ENCODE measurements at places on chromosomes 1 and 21.

DNA sequence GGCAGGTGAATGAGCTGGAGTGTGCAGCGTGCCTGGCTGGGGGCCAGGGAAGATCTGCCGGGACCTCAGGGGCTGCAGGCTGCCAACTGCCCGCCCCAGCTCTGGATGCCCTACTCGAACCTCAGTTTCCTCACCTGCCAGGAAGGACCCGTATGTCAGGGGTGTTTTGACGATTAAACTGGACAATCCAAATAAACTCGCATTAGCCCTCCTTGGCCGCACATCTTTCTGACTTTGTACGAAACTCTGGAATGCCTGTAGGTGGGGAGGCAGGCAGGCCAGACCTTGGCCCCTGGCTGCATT, 8.3 kb upstream of the ZNF669 start:
- no peak for DNase-seq

DNA sequence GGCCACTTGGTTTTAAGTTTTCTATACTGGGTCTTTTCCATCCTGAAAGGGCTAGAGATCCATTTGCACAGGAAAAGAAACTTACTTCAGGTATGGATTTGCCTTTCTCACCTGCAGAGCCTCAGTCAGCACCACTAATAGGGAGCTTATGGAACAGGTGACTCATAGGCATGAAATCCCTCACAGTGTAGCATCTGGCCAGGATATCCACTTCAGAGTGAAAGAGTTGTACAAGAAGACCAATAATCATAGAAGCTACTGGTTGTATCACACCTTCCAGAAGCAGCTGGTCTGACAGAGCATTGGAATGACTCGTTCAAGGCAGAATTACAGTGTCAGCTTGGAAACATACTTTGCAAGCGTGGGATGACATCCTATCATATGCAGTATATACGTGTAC, 26.3 kb upstream of the SYT14 start:
- DNase-seq: no peak

GRCh38 chr1:170461762-170462384, 70.1 kb upstream of the GORAB start:
- DNase-seq: no peak

DNA sequence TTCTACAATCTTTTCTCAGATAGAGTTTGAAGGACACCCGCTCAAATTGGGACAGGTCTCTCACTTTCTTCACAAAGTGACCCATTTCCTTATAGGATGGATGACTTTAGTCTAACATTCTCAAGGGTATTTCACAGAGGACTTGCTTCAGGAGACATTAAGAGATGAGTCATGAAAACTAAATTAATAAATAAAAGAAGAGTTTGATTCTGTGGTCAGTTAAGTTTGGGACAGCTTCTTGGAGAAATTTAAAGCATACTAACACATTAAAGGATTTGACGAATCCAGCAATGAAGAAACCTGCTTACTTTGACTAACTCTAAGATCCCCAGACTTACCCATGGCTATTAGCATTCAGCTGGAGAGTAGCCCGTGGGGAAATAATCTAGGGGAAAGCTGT, 95.6 kb upstream of the RAB3GAP2 start:
- no peak for DNase-seq

DNA sequence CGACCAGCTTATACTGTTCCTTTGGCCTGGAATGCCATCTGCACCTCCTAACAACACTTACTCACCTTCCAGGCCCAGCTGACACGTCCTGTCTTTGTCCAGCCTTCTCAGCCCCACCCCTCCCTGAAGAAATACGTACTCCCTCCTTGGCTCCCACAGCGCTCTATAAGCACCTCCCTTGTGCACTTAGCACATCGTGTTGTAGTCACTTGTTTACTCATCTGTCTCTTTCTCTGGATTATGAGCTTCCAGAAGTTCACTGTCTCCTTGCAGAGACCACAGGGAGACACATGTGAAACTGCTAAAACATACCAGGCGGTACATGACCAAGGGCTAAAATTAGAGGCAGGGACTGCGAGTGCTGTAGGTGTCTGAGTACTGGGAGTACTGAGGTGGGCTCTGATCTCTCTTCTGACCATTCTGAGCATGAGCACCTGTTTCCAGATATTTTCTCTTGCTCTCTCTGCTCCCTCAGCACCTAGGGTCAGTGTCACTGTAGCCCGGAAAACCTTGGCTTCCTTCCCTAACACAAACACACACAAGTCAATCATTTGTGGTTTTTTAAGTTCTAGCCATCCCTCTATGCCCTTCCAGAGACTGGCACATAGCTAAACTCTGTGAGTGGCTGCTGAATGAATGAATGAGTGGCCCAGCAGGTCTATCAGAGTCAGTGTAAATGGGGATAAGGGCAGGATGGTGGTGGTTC, 5.1 kb downstream of the DCST1 start:
- DNase-seq: no peak

DNA sequence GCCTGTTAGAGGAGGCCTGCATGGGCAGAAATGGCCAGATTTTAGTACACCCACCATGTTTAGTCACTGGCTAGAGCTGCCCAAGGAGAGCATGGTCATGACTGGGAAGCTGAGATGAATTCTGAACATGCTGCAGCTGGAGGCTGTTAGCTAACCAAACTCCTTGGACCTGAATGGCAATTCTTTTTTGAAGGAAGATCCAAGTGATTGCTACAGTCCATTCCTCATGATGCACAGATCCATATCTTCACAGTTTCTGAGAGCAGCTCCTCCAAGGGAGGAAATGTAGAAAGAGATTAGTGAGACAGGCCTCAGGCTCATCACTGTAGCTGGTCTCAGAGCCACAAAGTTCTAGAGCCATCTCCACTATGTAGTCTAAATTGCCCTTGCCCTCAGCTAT, 11.1 kb downstream of the ZFYVE9 start:
- DNase-seq: no peak

- no peak for DNase-seq
These were observed 110.5 kb downstream of the PEX14 start for GRCh38 chr1:10585242-10585641.

DNA sequence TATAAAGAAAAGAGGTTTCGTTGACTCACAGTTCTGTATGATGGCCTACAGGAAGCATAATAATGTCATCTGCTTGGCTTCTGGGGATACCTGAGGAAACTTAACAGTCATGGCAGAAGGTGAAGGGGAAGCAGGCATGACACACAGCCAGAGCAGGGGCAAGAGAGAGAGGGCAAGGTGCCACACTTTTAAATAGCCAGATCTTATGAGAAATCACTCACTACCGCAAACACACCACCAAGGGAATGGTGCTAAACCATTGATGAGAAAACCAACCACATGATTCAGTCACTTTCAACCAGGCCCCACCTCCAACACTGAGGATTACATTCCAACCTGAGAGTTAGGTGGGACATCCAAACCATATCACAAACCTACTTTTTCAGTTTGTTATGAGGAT, 245.9 kb upstream of the SGIP1 start:
- DNase-seq: no peak

DNA sequence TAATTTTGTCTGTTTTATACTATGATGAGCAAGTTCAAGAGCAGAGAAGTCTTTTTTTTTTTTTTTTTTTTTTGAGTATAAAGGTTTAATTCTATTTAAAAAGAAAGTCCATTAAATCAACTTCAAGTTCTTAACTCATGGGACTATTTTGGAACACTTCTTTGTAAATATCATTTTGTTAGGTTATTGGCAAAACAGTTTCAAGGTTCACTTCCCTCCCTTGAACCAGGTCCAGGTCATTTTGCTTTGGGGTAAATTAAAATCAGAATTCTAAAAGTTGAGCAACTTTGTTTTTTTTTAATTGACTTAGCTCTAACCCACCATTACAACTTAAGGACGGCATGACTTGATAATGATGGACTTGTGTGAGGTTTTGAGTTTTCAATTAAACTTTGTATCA, 72.3 kb downstream of the WLS start:
- DNase-seq: no peak

GRCh38 chr1:153342178-153342577, 6.5 kb downstream of the PGLYRP4 start:
- no peak for DNase-seq

DNA sequence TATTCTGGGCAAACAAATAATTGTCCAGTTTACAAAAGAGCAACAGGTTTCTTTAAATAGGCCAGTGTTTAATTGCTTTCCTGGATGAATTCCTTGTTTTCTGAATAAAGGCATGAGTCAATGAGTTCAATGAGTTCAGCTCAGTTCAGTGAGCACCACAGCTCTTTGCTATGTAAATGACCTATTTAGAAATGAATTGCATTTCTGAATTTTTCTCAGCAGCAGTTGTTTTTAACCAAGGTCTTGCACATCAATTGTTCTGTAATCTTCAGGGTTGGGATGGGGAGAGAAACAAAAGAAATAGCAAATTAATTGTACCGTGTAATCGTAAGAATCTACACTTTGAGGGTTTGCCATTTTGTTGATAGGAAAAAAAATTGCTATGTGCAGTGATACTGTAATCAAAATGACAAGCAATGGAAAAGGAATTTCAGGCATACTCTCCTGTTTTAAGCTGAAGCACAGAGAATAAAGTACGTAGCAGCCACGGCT, 45.7 kb downstream of the MIS18A start:
- no peak for DNase-seq

- DNase-seq: peak; percentile 75
These were observed 83.0 kb downstream of the MAN1C1 start for GRCh38 chr1:25699500-25700143.

DNA sequence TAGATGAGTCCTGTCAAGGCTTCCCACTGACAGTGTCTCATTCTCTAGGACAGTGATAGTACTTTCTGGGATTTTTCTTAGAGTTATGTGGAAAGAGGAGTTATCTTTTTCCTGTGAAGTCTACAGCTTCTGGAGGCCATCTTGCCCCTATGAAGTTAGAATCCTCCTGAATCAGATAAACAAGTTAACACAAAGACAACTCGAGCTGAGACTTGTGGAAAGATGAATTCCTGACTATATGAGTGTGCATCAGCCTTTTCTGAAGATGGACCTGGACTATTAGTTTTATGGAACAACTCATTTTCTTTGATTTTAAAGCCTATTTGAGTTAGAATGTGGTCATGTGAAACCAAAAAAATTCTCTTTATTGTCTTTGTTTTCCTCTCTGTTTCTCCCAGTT, 290.9 kb downstream of the LRRIQ3 start:
- no peak for DNase-seq

DNA sequence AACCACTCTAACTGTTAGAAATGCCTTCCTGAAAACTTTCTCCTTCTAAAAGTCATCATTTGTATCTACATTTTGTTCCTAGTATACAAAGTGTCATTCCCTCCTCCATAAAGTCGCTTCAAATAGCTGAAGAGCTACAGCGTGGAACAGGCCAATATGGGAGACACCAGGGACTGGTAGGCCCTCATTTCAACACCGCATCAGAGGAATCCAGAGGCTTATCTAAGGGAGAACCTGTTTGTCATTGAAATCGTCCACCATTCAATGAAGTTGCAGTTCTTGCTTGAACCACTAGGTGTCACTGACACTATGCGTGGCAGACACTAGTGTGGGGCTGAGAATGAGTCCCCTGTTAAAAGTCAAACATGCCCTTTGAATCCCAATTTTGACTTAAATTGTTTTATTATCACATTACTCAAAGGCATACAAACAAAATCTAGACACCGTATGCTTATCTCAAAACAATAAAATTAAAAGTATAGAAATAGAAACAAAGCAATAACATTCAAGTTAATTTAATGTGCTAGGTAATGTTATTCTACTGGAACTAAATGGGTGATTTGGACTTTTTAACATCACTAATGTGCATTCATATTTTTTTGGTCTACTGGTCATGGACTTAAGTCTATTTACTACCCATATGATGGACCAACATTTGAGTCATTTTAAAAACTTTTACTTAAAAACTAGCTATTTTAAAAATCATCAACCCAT, 182.3 kb downstream of the FCRL5 start:
- no peak for DNase-seq

- DNase-seq: no peak
These were observed 2.3 kb downstream of the EGLN1 start for GRCh38 chr1:231419738-231420298.

- DNase-seq: no peak
These were observed 12.1 kb upstream of the DIPK1A start for GRCh38 chr1:92973203-92973897.

GRCh38 chr1:66633159-66633558, 99.2 kb downstream of the SGIP1 start:
- DNase-seq: no peak

DNA sequence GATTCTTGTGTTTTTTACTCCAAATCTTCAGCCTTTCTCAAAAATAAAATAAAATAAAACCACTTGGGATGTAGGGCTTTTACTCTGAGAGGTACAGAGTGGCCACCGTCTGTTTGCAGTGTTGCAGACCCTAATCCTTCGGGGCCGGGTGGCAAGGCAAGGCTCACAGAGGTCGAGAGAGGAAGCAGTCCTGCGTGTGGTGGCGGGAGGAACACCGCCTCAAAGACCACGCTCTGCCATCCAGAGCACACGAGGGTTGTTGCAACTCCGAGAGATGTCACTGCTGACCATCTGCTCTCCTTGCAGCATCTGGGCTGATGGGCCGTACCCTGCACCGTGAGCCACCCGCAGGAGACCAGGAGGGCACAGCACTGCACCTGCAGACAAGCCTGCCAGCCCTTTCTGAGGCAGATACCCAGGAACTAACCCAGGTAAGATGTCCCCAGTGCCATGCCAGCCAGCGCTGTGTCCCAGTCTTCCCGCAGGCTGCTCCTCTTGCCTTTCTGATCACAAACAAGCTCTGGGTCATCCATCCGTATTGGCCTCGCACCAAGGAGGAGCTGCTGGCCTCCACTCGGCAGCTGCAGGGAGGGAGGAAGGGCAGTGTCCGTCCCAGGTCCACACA, 31.5 kb downstream of the SNAP47 start:
- no peak for DNase-seq

GRCh38 chr1:39762550-39763540, 8.3 kb downstream of the OXCT2 start:
- DNase-seq: no peak

DNA sequence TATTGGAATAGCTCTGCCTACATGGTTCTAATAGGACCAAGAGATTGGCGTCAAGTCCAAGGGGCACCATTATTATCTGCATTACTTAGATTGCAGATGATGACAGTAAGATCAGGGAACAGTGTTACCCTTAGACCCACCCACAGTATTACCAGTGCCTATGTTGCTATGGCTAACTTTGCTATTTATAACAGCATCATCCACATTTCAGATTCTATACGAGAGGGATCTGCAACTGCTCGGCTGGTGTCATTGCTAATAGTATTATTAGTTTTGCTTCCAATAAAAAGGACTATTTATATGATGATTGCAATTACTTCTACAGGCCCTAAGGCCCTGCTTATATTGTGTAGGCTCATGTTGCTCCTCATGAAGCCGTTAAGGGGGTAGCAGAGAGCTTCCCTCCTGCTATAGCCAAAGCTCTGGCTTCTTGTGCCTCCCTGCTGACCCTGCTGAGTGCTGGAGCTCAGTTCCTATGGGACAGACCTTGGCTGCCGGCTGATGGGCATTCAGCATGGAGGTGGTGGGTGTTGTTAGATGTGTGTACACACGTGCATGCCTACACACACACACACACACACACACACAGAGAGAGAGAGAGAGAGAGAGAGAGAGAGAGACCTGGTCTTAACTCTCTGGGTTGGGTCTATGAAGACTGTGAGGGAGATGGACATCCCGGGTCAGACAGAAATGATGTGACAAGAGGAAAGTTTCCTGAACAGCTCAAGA, 1.3 kb downstream of the BCAN start:
- DNase-seq: no peak

GRCh38 chr1:167455786-167456446, 62.4 kb downstream of the CD247 start:
- DNase-seq: peak; percentile 30

Data from heart right ventricle (tissue), 16 donors.